Activated T-cell treated with anti-CD3 and anti-CD28 coated beads for 4 hours (primary cell): ENCODE measurements at places on chromosomes 13 and 19.

GRCh38 chr13:32830336-32831031, 185.7 kb upstream of the KL start:
- DNase-seq = no peak

- DNase-seq = no peak
These were observed 74.0 kb upstream of the DOCK9 start for GRCh38 chr13:99051768-99052455.

GRCh38 chr13:20654156-20654555, 49.3 kb upstream of the IL17D start:
- DNase-seq = no peak

GRCh38 chr13:109336730-109337129, 449.7 kb downstream of the IRS2 start:
- DNase-seq = no peak

DNA sequence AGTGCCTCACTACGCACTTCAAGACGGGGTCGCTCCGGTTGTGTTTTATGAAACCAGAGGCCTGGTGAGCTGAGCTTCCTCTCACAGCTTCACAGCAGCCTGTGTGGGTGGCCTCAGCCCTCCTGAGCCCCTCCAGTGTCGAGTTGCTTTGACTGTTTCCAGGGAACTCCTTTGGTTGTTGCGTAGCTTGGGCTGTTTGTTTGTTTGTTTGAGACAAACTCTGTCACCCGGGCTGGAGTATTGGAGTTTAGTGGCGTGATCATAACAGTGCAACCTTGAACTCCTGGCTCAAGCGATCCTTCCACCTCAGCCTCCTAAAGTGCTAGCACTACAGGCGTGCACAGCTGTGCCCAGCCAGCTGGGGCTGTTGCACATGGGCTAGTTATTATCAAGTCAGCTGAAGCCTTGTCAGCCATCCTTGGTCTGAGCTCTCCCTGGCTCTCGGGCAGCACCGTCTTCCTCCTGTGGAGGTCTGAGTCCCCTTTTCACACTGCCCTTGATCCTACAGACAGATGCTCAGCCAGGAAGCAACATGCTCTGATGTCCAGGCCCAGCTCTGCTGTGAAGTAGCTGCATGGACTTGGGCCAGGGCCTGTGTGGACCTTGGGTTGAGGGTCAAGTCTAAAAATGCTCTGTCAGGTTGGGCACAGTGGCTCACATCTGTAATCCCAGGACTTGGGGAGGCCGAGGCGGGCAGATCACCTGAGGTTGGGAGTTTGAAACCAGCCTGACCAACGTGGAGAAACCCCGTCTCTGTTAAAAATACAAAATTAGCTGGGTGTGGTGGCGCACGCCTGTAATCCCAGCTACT, 10.2 kb downstream of the DOT1L start:
- DNase-seq = no peak

DNA sequence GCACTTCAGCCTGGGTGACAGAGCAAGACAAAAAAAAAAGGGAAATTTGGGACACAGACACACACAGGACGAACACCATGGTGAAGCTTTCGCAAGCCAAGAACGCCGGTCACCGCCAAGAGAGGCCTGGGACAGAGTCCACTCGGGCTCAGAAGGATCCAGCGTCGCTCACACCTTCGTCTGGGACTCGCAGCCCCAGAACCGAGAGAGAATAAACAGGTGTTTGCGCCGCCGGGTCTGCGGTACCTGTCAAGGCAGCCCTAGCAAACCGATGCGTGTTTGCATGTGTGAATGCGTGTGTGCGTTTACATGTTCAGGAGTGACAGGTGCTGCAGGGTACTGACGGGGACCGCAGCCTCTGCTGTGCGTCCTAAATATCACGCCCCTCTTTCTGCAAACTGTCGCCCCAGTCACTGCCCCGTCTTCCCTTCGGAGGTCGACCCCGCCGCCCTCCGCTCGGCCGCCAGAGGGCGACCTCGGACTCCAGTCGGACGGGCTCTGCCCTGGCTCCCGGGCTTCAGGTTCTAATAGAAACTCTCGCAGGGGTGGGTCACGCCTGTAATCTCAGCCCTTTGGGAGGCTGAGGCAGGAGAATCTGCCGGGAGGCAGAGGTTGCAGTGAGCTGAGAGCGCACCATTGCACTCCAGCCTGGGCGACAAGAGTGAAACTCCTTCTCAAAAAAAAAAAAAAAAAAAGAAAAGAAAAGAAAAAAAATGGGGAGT, 11.8 kb upstream of the CSNK1G2 start:
- DNase-seq = peak; percentile 74

DNA sequence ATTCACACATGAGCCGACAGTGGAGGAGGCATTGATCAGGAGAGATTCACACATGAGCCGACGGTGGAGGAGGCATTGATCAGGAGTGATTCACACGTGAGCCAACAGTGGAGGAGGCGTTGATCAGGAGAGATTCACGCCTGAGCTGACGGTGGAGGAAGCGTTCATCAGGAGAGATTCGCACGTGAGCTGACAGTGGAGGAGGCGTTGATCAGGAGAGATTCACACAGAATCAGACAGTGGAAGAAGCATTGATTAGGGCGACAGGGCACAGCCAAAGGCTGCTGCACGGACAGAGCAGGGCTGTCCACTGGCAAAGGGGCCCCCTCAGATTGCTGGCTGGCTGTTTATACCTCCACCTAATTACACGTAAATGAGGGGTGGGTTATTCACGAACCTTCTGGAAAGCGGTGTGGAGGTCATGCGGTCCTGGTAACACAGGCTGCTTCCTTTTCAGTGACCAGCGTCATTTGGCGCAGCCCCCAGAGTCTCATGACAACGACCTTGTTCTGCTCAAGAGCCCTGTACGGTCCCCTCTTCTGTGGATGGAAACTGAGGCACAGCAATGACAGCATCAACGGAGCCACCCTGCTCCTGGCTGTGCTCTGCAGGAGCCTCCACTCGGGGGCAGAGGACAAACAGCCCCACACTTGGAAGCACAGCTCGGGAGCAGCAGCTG, 50.6 kb upstream of the GAS6 start:
- no peak for DNase-seq

DNA sequence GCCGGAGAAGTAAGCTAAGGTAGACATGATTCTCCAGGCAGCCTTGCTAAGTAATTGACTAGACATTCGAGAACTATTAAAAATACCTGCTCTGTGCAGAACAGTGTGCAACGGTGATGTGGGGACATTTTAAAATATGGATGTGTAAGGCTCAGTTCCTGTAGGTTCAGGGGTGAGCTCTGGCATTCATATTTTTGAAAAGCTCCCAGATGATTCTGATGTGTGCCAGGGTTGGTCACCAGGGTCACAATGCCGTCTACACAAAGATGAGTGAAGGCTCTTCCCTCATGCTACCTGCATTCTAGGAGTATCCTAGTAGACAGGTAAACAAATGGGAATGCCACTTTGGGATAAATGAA, 702 bp upstream of the EPSTI1 start:
- DNase-seq = peak; percentile 11

- no peak for DNase-seq
These were observed 4.7 kb downstream of the PNMA8A start for GRCh38 chr19:46466536-46467196.

- no peak for DNase-seq
These were observed 1550.5 kb downstream of the SLITRK5 start for GRCh38 chr13:89221557-89222158.

DNA sequence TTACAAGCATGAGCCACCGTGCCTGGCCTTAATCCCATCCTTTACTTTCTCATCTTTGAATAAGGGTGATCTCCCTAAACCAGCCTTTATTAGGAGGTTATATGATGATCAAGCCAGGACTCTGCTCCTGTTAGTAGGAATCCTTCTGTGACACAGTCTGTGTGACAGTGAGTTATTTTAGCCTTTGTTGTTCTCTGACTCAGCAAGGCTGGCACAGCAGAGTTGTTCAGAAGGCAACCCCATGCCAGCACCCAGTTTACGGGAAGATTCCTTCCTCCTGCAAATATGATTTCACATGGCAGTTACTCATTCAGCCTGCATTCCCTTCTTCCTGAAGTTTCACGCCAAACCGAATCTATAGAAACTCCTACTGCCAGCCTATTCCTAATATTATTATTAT, 10.5 kb upstream of the MIER2 start:
- DNase-seq = no peak

GRCh38 chr19:38078302-38078930, 145.6 kb downstream of the DPF1 start:
- no peak for DNase-seq

DNA sequence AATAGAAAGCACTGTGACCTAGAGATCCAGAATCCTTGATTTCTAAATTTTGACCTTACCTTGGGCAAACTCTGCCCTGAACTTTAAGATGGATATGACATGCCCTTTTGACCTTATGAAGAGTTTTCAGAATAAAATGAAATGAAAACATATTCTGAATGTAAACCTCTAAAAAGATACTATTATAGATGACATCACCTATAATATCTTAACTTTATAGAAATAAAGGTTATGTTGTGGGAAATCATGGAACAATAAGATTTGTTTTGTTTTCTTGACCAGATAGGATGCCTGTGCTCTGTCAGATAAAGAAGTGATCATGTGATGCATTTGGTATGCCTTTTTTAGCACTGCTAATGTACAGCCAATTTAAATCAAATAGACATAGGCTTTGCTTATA, 13.1 kb upstream of the LPAR6 start:
- no peak for DNase-seq

- DNase-seq = no peak
These were observed 471.4 kb downstream of the LIG4 start for GRCh38 chr13:107743983-107744382.

DNA sequence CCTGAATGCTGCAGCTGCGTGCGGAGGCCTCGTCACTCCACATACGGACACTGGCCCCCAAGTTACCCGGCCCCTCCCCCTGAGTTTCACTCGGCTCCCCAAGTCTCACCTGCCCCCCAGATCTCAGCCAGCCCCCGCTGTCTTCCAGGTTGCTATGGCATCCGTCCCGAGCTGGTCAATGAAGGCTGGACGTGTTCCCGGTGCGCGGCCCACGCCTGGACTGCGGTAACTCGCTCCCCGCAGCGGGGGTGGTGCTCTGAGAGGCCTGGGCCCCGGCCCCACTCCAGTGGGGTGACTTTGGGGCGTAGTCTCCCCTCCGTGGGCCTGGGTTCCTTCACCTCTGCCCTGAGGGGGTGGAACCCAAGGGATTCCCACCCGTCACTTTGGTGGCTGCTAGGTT, 168.2 kb downstream of the KDM4B start:
- no peak for DNase-seq

DNA sequence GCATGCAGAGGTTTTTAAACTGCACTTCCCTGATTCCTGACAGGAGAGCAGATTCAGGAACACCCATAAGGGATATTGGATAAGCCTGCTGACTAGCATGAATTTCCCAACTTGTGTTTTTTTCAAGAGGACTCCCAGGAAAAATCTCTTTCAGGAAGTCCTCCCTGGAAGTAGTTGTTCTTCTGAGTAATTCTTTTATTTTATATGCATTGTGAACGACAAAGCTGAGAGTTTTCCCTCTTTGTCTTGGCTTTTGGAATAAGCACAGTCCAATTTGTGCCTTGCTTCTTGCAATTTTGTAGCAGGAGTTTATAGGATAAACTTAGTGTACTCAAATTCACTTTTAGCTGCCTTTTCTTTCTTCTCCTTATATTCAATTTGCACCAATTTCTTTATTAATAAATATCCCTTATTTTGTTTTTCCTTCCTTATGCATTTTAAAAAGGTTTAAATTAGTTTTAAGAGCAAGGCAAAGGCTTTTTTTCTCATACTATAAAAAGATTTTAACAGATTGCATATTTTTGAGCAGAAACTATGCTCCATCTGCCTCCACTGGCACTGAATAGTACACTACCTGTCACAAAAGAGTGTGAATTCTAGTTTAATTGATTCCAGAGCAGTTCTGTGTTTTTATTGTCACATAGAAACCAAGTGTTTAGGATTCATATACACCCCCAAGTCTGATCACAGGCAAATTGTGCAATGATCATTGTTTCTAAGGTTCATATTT, 543.3 kb upstream of the SPRY2 start:
- no peak for DNase-seq

DNA sequence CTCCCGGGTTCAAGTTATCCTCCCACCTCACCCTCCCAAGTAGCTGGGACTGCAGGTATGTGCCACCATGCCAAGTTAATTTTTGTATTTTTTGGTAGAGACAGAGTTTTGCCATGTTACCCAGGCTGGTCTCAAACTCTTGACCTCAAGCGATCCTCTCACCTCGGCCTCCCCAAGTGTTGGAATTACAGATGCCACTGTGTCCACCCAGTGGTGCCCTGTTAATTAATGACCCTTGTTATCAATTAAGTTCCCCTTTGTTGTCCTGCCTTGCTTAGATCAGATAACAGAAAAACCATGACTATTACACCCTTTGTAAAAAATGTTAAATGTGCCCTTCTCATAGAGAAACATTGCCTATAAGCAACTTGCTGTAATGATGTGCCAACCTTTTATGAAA, 34.4 kb upstream of the IGFL1 start:
- DNase-seq = no peak

DNA sequence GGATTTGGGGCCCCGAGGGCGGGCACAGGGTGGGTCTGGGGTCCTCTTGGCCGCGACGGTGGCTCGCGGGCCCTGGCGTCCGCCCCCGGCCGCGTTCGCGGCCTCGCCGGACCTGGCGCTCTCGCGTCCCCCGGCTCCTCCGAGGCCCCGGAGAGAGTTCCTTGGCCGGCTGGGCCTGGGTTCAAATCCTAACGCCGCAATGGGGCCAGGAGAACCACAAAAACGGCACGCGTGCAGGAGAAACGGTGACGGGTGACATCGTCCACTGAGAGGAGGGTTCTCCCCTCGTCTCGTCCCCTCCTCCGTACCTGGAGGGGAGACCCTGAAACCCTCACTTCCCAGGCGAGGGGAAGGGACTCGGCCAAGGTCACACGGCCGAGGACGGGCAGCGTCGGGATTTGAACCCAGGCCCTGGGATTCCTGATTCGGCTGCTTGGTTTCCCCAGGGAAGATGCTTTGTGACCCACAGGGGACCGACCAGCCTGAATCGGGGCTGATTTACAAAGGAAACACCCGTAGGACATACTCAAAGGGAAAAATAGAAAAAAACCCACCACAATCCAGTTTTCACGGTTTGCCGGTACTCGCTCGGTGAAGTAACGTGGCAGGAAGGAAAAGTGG, 624 bp downstream of the SAFB start:
- DNase-seq = peak; percentile 4

- no peak for DNase-seq
These were observed 501.5 kb downstream of the SUCLA2 start for GRCh38 chr13:47499358-47500150.

DNA sequence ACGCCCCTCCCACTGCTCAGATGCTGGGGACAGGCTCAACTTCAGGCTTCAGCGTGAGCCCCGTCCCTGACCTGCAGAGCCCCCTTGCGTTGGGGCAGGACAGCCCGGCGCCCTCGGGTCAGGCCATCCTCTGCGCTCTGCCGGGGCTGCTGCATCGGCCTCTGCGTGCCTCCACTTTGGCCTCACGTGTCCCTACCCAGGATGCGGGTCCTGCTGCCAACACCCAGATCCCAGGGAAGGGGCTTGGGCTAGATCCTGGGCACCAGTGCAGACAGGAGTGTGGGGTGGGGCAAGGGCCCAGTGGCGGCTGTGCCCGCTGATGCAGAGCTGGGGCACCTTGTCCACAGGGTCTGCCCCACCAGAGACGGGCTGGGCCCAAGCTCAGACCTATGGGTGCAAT, 13.0 kb downstream of the CBARP start:
- no peak for DNase-seq

GRCh38 chr19:18112989-18113478, 15.5 kb downstream of the MAST3 start:
- peak; percentile 74 for DNase-seq

GRCh38 chr13:44429311-44429710, 55.7 kb downstream of the SERP2 start:
- no peak for DNase-seq

- DNase-seq = no peak
These were observed 861.1 kb downstream of the DACH1 start for GRCh38 chr13:71005919-71006318.
